ENCODE measurements at places on chromosomes 11 and 22. TPM values are rescaled to one million over a fixed set of nuclear protein-coding genes. Genes with fewer than 3 reads are reported as not detected.

APOL5 gene
- not detected for polyA plus RNA-seq

DNA sequence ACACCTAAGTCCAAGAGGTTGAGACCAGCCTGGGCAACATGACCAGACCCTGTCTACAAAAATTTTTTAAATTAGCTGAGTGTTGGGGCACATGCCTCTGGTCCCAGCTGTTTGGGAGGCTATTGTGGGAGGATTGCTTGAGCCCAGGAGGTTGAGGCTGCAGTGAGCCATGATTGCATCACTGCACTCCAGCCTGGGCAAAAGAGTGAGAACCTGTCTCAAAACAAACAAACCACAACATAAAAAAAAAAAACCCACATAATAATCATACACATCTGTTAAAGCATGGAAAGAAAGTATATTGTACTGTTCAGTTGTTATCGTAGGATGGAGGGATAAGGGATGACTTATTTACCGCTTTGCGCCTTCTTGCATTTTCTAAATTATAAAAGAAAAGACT is 35.9 kb upstream of the GRK2 start:
- no peak for DNase-seq

- no peak for DNase-seq
Observed at GRCh38 chr11:19819148-19819547, 106.5 kb downstream of the NAV2 start.

- DNase-seq: no peak
Observed at GRCh38 chr11:8928981-8929615, 3.6 kb downstream of the C11orf16 start.

GRCh38 chr11:75513250-75513649 is 12.5 kb downstream of the GDPD5 start:
- DNase-seq: no peak
